AML-193 (cell line): ENCODE measurements at places on chromosomes 1 and 21.

DNA sequence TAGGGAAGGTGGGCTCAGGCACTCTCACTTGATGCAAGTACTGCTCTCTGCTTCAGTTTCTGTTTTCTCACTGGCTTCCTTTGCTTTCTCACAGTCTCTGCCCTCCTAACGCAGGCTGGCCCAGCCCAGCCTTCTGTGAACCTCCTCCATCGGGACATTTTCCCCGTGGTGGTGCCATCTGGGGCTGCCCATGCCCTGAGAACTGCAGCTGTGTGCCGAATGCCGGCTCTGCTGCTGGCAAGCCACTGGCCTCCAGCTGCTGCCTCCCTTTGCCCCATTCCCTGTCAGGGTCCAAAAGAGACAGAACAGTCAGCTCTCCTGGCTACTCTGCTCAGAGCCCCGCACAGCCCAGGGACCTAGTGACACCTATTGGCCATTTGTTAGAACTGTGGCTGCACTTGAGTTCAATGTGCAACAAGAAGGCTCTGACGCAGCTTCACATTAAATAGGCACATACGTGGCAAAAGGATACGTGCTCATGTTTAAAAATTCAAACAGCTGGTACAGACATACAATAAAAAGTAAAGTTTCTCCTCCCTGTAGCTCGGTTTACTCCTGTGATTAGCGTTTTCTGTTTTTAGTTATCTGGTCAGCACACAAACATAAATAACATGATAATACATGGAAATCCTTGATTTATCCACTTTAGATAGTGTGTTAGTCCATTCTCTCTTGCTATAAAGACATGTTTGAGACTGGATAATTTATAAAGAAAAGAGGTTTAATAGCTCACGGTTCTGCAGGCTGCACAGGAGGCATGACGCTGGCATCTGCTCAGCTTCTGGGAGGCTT, 46.6 kb downstream of the FCRL5 start:
- peak; percentile 38 for DNase-seq

GRCh38 chr1:183003203-183003602, 20.0 kb upstream of the LAMC1 start:
- DNase-seq, result no peak

- no peak for DNase-seq
Observed at GRCh38 chr21:43196826-43197225, 28.0 kb downstream of the CRYAA start.

GRCh38 chr1:150563340-150564038, 14.3 kb downstream of the ADAMTSL4 start:
- DNase-seq, result no peak

DNA sequence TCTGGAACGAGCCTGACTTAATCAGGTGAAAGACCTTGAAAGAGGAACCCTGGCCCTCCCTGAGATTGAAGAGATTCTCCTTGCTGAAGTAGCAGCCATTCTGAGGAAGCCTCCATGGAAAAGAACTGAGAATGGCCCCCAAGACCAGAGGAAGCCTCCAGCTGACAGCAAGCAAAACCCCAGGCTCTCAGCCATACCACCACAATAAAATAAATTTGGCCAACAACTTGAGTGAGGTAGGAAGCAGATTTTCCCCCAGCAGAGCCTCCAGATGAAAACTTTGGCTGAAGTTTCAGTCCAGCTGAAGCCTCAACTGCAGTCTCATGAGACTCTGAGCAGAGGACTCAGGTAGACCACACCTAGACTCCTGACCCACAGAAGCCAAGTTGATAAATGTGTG, 34.0 kb upstream of the SLAMF9 start:
- no peak for DNase-seq

DNA sequence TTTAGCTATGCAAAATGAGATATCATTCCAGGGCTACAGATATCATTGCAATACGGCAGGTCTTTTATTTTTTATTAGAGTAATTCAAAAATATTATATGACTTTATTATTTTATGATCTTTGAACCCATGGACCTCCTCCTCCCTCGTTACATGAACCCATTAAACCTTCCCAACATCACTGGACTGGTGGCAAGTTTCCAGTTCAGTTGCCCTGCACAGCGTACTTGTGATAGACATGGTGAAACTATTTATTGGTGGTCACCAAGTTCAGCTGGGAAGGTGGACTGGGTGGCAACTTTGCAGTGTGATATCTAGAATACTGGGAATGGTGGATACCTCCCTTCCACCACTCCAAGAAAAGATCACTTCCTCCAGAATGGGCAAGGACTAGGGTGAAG, 52.5 kb downstream of the SLC30A10 start:
- DNase-seq, result no peak

DNA sequence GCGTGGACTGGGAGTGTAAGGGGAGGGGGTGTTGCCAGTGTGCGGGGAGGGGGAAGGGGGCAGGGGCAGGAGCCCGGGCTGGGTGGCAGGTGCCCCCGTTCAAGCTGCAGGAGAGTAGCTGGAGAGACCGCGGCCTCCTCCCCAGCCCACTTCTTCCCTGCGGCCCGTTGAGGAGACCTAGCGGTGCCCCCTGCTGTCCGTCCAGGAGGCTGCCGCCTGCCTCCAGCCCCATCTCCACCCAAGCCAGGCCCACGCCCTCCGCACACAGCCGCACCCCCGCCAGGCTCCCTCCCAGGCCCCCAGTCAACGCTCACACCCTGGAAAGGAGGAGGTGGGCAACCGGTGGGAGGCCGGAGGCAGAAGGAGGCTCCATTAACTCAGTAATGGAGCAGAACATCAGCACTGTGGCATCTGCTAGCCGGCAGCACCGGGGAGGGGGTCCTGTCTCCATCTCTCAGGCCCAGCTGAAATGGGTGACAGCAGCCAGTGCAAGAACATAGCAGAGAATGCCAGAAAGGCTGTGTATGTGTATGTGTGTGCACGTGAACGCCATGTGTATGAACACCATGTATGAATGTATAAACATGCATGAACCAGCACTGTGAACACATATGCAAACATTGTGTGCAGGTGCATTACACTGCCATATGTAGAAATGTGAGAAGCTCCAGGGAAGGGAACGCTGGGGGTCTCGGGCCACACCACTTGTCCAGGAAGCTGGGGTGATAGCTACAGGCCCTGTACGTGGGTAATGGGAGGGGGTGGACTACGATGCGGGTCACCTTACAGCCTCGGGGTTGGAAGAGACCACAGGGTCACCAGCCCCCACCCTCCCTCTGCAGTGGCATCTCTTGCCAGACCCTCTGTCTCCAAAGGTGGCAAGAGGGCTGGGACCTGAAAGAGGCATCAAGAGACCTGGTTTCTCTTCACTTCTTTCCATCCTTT, 84.6 kb downstream of the SYT2 start:
- DNase-seq, result peak; percentile 53

DNA sequence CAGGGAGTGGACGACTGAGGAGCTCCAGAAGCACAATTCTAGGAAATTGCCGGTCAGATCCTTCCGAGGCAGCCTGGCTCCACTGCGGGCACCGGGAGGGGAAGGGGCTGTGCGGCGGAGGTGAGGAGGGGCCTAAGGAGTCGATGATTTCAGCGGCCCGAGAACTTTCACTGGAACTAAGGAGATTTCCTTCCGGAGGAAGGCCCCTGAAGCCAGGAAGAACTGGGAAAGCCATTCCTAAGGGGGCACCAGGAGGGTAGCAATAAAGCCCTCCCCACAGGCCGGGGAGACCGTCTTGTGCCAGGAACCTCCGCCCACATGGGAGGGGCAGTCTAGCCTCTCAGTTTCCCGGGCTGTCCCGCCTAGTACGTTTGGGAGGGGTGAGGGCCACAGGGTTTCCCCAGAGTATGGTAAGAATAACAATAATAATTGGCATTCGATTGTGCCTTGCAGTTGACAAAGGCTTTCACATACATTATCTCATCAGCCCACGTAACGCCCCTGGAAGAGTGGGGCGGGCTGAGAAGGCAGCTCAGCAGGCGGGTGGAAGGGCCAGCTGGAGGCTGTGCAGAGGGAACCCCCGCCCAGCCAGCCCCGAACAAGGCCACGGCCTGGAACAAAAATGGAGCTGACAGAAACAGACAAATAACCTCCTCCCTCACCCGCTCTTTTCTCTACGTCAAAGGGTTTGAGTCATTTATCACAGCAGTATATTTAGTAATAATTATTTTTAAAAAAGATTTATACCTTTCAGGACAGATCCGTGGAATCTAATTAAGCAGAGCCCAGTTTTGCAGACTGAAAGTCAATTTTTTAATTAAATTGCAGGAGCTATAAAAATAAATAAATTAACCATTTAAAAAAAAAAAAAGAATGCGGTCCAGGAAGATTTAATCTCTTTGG, 19.8 kb downstream of the NPR1 start:
- no peak for DNase-seq

GRCh38 chr1:162016631-162017030, 7.0 kb downstream of the OLFML2B start:
- DNase-seq, result no peak

DNA sequence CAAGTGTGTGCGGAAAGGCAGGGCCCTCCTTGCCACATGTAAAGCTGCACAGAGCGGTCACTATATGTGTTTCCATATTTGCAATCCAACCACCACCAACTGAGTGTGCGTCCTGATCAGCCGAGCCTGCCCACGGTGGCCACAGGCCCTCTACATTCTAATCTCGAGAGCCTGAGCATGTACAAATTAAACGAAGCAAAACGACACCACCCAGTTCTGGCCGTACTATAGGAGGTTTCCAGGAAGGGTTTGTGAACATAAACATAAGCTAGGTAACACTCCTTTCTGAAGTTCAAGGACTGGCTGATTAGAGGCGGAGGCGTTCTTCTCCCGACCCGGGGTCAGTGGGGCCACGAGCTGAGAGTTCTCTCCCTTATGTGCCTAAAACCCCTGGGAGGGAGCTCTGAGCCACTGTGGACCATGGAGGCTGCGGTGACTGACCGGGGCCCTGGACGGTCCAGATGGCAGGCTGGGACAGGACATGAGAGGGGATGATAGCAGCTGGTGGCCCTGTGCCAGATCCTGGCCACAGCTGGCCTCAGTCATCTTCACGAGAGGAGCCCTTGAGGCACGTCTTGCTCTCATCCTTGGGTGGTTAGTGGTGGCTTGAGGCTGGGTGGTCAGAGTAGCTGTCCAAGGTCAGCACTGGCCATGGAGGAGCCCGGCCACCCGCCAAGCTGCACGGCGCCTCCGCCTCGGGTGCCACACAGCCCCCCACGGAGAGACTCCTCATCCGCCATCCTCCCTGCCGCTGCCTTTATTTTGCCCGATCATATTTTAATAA, 39.1 kb upstream of the TRAPPC10 start:
- no peak for DNase-seq

DNA sequence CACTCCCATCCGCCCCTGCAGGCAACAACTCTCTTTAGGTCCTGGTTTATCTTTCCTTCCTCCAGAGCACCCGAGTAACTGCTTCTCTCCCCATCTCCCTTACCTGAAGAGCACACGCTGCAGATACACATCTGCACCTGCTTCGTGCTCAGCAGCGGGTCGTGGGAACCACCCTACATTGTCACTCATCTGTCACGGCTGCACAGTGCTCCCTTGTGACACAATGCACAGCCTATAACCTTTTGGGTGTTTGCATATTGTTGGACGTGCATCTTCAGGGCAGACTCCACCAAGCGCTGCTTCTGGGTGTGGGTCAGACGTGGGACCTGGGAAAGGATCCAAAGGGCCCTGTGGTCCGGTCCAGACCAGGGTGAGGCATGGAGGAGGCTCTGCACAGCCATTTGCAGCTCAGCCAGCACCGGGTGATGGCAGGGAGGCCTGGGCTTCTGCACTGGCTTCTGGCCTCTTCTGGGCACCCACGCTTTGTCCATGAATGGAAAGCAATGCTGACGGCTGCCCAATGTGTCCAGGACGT, 42.5 kb downstream of the WDR4 start:
- no peak for DNase-seq
